ENCODE measurements at places on chromosomes 12 and 14.

DNA sequence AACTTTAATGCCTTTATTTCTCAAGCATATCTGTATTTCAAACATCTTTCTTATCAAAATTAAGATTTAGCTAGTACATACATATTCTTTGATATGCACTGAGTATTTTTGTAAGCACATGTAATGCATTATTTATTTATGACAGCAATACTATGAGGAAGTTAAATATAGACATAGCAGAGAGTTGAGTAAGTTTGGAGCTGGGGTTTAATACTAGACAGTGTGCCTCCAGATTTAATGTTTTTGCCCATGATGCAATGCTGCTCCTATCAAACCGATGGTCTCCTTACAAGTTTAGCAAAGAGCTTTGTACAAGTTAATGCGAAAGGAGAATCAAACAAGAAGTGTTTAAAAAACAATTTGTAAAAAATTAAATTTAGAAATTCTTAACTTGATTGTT is 826.6 kb upstream of the MGAT4C start:
- DNase-seq, result no peak

- DNase-seq, result no peak
Observed at GRCh38 chr14:57061009-57061711, 207.5 kb downstream of the EXOC5 start.

DNA sequence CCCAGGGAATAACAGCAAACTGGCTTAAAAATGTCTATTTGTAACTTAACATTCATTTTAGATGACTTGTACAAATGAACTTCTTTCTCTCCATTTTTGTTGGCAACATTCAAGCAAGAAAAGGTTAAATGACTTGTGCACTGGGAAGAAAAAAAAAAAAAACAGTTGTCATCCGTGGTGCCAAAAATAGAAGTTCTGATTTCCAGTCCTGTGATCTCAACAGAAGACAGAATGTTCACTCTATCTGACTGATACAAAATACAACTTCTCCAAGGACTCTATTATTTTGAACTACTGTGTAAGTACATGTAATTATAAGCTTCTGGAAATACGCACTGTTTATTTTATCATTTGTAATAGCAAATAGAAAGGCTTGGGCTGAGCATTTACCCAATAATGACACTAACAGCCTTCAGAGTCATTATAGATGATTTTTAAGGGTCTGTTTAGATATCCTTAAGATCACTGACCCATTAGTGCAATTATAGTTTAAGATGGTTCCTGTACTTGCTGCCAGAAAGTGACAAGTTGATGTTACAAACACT is 59.9 kb downstream of the LIN7A start:
- DNase-seq, result no peak

DNA sequence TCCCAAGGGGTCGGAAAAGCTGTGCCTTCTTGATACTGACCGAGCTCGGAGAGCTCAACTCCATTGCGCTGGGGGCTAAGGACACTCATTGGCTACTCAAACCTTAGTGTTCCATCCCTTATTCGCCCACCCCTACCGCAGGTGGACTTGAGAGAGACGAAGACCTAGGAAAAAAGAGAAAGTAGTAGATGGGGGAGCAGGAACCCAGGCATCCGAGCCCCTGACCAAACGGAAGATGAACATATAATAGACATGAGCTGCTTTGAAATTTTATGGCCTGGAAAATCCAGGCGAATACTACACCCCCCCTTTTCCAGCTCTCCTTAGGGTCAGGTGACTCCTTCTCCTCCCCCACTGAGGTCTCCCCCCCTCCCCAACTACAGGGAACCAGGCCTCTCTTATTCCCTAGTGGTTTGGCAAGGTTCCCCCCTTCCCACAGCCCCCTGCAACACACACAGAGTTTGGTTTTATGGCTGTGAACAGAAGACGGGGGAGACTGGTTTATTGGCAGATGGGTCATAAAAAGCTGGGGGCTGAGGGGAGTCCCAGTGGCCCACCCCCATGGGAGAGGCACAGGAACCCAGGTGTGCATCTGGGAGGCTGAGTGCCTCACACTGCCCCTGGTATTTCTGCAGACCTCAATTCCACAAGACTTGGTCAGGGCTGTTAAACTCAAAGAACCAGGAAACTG is 1.6 kb downstream of the GDF11 start:
- DNase-seq, result no peak

- DNase-seq, result peak; percentile 59
Observed at GRCh38 chr14:59464486-59465315, 479 bp downstream of the GPR135 start.

GRCh38 chr14:90560991-90561390 is 164.2 kb downstream of the CALM1 start:
- no peak for DNase-seq

- DNase-seq, result no peak
Observed at GRCh38 chr12:46354111-46354801, 18.3 kb downstream of the SLC38A2 start.

GRCh38 chr12:80262346-80262745 is 163.0 kb downstream of the OTOGL start:
- no peak for DNase-seq

GRCh38 chr14:75752086-75752485 is 91.0 kb downstream of the TTLL5 start:
- DNase-seq, result no peak

DNA sequence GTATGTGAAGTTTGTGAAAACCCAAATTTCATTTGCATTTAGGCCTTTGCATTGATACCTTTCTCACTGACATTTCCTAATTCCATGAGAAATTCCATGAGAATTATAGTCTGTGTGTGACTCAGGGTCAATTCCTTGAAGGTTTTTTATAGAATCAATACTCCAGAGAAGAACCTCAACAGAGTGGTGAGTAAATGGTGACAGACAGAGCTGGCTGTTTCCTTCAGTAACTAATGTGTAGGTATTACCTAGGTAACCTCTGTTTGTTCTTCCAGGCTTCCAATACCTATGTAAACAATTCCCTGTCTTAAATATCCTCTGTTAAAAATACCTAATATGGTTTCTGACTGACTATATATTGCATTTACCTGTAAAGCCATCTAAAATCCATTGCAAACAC is 117.0 kb downstream of the TTC8 start:
- DNase-seq, result no peak

DNA sequence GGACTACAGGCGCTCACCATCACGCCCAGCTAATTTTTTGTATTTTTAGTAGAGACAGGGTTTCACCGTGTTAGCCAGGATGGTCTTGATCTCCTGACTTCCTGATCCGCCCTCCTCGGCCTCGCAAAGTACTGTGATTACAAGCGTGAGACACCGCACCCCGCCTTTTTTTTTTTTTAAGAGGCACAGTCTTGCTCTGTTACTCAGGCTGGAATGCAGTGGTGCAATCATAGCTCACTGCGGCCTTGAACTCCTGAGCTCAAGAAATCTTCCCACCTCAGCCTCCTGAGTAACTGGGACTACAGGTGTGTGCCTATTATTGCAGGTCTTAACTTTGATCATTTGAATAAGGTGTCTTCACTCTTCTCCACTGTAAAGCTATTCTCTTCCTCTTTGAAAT is 5.3 kb upstream of the GLTP start:
- no peak for DNase-seq

DNA sequence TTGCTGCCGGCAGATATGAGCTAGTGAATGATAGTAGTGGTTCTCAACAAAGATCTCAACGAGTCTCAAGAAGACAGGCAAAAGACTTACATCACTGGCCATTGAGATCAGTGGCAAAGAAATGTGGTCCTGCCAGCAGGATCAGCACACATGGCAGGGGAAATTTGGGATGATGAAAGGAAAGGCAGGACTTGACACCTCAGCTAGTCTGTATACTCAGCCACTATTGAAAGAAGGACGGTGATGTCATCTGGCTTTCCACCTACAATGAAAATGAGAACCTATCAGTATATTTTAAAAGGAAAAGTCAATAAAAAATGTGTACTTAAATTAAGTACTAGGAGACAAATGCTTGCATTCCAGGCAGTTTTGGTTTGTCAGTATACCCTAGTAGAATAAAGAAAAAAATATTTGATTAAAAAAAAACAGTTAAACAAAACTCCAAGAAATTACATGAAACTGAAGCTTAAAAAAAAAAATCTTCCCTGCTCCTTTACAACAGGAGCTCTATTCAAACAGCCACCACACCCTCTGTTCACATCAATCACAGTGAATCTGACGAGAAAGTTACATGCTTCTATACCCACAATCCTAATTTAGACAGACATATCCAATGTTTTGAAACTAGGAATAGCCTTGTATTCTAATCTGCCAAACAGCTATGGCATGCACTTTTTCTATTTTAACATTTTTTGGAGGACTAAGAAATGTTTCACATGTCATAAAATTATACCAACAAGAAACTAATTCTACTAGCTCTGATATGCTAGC is 34.9 kb downstream of the RAD9B start:
- DNase-seq, result no peak

DNA sequence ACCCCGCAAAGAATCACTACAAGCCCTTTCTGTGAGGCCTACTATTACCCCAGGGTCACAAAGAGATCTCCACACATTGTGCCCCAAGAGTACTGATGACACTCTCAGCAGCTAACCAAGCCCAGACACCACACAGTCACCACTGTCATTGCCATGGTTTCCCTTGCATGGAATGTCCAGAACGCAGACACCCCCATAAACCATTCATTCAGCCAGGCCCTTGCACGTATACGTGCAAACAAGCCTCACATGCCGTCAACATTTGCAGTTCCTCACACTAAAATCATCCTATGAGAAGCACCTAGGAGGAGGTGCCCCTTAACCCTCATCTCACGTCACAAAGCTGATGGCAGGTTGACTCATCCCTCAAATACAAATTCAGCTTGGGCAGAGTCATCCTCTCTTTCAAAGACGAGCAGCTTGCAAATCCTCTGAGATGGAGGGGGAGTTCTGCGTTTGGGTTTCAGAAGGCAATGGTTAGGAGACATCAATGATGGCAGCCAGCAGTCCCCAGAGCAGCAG is 17.1 kb upstream of the KRT77 start:
- no peak for DNase-seq

DNA sequence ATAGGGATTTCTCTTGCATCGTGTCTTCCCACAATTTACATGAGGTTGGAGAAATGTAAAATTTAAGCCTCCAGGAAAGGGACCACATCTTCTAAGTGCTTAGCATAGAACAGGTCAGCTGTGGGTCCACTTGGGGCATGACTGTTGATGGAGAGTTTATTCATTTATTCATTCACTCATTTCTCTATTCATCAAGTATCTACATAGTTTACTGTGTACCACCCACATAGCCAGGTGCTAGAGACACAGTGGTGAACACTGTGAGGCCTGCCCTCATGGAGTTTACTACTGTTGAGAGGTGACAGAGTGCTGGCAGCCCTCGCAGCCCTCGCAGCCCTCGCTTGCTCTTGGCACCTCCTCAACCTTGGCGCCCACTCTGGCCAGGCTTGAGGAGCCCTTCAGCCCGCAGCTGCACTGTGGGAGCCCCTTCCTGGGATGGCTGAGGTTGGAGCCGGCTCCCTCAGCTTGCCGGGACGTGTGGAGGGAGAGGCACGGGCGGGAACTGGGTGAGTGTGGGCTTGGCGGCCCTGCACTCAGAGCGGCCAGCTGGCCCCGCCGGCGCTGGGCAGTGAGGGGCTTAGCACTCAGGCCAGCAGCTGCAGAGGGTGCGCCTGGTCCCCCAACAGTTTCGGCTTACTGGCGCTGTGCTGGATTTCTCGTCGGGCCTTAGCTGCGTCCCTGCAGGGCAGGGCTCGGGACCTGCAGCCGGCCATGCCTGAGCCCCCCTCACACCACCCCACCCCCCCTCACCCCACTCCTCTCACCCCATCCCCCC is 1.7 kb upstream of the JPH4 start:
- no peak for DNase-seq

DNA sequence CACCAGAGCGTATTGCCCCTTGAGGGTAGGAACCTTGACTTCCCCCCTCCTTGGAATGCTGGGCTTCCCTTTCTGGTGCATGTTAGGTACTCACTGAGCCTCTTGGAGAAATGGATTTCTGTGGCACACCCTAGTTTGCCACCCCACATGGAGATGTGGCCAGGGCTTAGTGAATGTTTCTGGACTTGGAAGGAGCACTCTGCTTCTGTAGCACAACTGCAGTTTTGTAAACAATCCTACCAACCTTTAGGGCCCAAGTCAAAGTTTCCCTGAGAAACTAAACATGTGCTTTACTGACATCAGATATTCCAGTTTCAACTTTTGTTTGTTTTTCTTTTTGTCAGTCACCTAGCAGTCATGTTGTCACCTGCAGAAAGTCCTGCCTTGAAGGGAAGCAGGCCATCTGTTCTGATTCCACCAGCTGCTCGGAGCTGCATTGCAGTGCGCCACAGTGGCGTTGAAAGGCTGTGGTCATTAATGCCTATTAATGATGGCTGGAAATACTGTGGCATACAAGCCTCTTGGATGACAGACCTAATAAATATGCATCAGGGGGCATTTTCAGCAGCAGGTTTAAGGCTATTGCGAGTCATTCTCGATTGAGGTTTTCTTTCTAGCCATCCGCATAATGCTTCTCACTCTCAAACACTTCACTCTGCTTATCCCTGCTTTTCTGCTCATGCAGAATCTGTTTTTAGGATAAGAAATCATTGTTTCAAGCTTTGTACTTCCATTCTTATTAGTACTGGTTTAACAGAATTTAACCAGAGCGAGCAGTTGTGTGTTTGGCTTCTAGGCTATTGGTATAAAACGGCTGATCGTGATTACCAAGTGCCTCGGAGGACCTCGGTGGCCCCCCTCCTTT is 7.8 kb downstream of the PELI2 start:
- DNase-seq, result no peak

GRCh38 chr12:64478661-64479060 is 26.7 kb downstream of the TBK1 start:
- no peak for DNase-seq

DNA sequence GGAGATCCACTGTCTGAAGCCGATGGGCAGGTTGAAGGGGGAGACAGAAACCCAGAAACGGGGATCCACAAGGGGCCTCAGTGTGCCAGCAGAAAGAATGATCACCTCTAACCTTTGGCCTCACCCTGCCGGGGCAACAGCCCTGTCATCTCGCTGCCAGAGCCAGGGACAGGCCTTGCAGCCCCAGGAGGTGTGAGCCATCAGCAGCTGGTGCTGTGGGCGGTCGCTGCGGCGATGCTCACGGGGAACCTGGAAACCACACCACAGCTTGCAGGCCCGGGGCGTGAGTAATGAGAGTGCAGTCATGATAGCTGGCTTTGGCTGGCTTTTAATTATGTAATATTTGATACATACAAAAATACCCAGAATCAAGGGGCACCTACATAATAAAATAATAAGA is 4.7 kb upstream of the TTC7B start:
- peak; percentile 78 for DNase-seq

DNA sequence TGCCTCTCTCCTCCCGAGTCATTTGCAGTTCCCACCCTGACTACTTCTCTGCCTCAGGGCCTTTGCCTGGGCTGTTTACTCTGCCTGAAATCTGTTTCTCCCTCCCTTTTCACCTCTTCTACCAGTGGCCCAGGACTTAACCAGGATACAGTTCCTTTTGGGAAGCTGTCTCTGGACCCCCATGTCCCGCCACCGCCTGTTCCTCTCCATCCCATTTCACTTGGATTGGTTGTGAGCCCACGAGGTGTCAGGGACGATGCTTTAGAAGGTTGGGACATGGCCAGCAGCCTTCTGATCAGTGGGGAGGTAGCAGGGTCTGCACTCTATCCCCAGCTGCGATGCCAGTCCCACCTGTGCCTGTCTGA is 51.8 kb downstream of the FAM222A start:
- DNase-seq, result no peak

GRCh38 chr12:13075118-13075480 is 28.4 kb downstream of the GSG1 start:
- no peak for DNase-seq

GRCh38 chr12:115190010-115190770 is 506.2 kb upstream of the TBX3 start:
- no peak for DNase-seq

Measured in T-helper 2 cell treated with Interferon-gamma antibody and Interleukin-4, amounts not matched to agents 5 μg/mL and 100 μg/mL, for 36 hours (primary cell).